ENCODE measurements at places on chromosomes 13 and 19.

GRCh38 chr19:5903056-5903623 lies 450 bp downstream of the NDUFA11 start:
- no peak for DNase-seq

- DNase-seq = no peak
These were observed 947 bp downstream of the ATP4B start for GRCh38 chr13:113656831-113657671.

GRCh38 chr19:15154002-15154612 lies 46.7 kb downstream of the NOTCH3 start:
- peak; percentile 58 for DNase-seq

GRCh38 chr13:75760131-75761021 lies 124.2 kb downstream of the LMO7 start:
- no peak for DNase-seq

DNA sequence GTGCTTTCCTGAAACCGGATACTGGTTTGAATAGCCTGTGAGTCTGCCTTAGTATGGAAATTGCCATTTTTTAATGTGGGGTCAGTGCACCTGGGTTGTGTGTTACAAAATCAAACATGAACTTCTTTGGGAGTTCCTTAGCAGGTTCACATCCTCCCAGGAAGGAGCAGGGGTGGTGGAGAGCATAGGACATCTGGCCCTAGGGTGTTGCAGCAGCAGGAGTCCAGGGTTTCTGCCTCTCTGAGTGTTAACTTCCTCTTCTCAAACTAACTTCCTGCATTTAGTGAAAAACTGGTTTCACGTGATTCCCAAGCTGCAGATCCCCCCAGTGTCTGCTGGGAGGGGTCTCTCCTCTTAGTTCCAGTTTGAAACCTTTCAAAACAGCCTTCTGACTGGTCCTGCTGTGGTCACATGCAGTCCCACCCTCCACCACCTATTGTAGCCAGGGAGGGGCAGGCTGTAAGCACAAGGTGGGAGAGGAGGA lies 7.2 kb downstream of the RNASEH2B start:
- no peak for DNase-seq

All from D341Med (cell line).